Activated CD8-positive, alpha-beta memory T cell treated with anti-CD3 and anti-CD28 coated beads, Interleukin-2, amount 50 U/mL, for 48 hours (primary cell): ENCODE measurements at places on chromosomes 2 and 18.

GRCh38 chr2:1727101-1727771 lies 17.1 kb downstream of the PXDN start:
- peak; percentile 6 for DNase-seq

- no peak for DNase-seq
These were observed 69.6 kb upstream of the RTN4 start for GRCh38 chr2:55119711-55120487.

GRCh38 chr2:132588576-132588975 lies 81.4 kb downstream of the LYPD1 start:
- DNase-seq: no peak

DNA sequence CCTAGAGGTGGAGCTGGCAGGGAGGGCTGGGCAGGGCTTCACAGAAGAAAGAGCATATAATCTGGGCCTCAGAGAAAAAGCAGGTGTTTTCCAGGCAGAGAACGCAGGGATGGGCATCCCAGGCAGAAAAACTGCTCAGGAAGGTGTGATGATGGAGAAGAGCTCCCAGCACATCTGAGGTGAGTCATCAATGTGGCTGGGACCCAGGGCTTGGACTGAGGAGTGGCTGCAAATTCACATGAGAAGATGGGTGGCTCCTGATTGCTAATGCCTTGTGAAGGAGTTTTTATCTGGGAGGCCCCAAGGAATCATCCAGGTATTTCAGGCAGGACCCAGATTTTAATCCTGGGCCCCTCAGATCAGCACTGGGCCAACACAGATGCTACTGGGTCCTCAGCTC lies 10.2 kb downstream of the IL1F10 start:
- DNase-seq: no peak

DNA sequence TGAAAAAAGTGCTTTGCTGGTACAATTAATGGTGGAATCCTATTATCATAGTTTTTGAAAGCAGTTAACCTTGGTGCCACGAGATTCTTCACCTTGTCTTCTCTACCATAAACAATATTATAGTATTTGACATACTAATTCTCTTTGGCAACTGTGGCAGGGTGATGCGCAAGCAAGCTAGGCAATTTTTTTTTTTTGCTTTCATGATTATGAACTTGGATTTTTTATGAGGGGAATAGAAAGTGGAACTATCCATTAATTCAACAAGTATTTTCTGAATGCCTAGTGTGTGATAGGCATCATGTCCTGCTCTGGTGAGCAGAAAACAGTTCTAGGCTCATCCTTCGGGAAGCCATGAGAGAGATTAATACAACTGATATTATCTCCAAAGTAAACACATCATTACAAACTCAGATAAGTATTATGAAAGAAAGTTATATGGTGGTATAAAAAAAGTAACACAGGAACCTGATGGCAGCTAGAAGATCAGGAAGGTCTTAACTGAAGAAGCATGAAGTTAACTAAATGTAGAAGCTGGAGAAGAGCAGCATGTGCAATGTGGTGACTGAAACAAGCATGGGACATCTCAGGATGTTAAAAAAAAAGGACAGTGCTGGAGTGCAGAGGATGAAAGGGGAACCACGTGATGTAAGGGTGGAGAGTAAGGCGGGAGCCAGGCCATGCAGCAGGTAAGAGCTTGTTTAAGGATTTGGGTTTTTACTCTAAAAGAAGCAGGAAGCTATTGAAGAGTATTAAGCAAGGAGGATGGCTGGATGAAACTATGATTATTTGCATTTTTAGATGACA lies 113.7 kb downstream of the ZEB2 start:
- no peak for DNase-seq

DNA sequence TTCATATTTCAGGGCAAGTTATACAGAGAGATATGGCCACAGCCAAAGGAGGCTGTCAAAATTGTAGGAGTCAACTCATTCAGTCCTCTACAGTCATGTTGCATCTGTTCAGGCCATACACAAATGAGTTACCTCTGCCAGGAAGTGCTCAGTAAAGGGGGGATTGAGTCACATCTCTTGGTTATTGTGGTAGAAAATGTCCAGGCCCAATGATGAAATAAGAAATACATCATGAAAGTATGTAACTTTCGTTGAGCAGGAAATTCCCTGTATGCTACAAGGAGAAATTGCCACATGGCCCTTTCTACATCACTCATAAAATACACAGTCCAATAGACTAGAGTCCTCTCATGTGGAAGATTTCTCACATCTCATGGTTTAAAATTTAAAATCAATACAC lies 103.9 kb upstream of the COL3A1 start:
- no peak for DNase-seq

DNA sequence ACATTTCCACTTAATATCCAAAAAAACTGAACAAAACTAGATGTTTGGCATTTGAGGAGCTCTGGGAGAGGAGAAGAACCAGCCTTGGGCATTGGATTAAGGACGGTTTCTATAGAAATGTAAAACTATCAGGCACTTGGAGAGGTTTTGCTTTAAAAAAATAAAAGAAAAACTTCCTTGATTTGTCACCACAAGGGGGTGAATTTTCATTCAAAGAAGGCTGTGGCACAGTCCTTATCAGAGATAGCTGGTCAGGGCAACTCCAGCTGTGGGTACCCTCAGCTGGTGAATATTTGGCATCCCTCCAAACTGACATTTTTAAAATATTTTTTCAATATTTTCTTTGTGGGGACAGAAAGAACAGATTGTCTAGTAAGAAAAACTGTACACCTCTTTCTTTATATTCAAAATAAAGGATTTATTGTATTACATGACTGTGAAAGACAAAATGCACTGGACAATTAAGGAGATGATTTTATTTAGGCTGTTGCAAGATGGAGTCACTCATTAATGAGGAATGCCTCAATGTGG lies 46.1 kb upstream of the TBC1D8 start:
- DNase-seq: no peak
